Heart left ventricle (tissue), 16 donors: ENCODE measurements at places on chromosomes 2 and 18.
A peak's percentile ranks its signal among the peaks of the same experiment; 100 is the strongest.

DNA sequence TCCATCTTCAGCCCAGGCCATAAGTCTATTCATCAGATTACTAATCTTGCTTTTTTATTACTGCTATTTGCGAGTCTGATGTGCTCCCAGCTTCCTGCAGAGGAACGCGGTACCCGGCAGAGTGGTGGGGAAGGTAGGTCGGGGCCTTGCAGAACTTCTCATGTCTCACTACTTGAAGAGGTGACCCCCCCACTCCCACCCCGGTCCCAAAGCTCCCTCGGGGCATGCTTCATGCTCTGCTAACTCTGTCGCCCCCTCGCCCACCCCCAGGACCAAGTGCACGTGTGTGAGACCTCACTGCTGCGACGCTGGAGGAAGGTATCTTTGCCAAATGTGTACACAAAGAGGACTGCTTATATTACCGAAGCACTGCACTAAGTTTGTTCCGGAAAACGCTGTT, 129.4 kb upstream of the RAB12 start:
- no peaks in the 10 kb centered on the region for H3K4me1 ChIP-seq
- H3K36me3 ChIP-seq, result no peaks in the 10 kb centered on the region
- no peaks in the 10 kb centered on the region for H3K27me3 ChIP-seq

GRCh38 chr18:57209713-57210106, 62.8 kb downstream of the BOD1L2 start:
- no peak overlapping the region for H3K27ac ChIP-seq
- DNase-seq, result no peak
- H3K27me3 ChIP-seq, result peaks cover 23% of the 10 kb centered on the region
- no peaks in the 10 kb centered on the region for H3K36me3 ChIP-seq
- peaks cover 10% of the 10 kb centered on the region for H3K4me1 ChIP-seq

- no peak overlapping the region for H3K4me3 ChIP-seq
- DNase-seq, result no peak
- peaks cover 2% of the 10 kb centered on the region for H3K4me1 ChIP-seq
- H3K27ac ChIP-seq, result no peak overlapping the region
These were observed 61.7 kb downstream of the BOLA3 start for GRCh38 chr2:74086021-74086420.

DNA sequence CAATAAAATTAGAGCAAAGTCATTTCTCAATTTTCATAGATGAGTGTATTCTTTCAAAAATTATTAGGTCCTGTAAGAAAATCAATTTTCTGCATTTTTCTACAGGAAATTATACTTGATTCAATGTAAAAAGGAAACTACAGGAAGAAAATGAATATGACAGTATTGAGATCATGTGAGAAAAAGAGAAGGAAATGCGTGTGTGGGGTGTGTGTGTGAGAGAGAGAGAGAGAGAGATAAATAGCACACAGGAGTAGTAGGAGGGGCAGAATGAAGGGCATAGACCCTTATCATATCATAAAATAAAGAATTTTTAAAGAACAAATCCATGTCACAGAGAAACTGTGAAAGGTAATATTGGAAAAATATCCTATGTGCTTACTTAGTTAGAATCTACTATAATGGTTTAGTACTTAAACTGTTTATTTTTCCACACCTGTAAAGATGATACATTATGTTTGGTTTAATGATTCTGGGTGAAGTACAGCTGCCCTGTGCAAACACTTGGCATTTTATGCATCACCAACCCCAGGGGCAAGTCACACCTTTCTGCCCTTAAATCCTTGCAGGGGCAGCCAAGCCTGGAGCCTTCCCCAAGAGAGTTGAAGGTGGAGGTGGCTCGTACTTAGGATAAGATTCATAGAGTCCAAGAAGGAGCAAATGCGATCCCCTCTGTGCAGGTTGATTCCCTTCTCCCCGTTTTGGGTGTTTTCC, 276.4 kb downstream of the TGIF1 start:
- H3K4me3 ChIP-seq, result no peak overlapping the region
- H3K4me1 ChIP-seq, result peaks cover 4% of the 10 kb centered on the region
- H3K27ac ChIP-seq, result no peak overlapping the region
- H3K27me3 ChIP-seq, result no peaks in the 10 kb centered on the region
- H3K36me3 ChIP-seq, result no peaks in the 10 kb centered on the region

DNA sequence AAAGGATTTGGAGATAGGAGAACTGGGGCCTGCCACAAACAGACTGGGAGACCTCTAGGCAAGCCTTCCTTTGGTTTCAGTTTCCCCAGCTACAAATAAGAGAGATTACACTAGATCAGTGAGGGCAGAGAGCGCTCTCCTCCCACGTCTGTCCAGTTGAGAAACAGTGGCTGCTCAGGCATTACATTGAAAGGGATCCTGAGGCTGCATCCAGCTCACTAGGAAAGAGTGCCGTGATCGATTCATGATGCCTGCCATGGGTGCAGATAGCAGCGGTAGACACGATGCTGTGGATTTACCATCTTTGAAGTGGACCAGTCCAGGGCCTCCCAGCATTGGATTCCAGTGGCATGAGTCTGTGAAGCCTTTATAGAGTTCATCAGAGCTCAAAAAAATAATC, 62.6 kb downstream of the EN1 start:
- no peak overlapping the region for H3K27ac ChIP-seq
- DNase-seq, result no peak
- peaks cover 7% of the 10 kb centered on the region for H3K27me3 ChIP-seq

- no peaks in the 10 kb centered on the region for H3K36me3 ChIP-seq
- no peak overlapping the region for H3K4me3 ChIP-seq
- peaks cover 27% of the 10 kb centered on the region for H3K4me1 ChIP-seq
- H3K27ac ChIP-seq, result peak overlapping the region; percentile 39
- DNase-seq, result no peak
These were observed 38.0 kb upstream of the EPAS1 start for GRCh38 chr2:46258937-46259776.

GRCh38 chr2:11248-11941, 34.9 kb downstream of the FAM110C start:
- H3K27me3 ChIP-seq, result no peaks in the 10 kb centered on the region
- H3K4me3 ChIP-seq, result no peak overlapping the region
- H3K36me3 ChIP-seq, result no peaks in the 10 kb centered on the region

GRCh38 chr2:239167766-239168444, 232.9 kb downstream of the HDAC4 start:
- H3K36me3 ChIP-seq, result peaks cover 12% of the 10 kb centered on the region
- H3K27me3 ChIP-seq, result no peaks in the 10 kb centered on the region
- H3K4me1 ChIP-seq, result peaks cover 12% of the 10 kb centered on the region
- no peak overlapping the region for H3K4me3 ChIP-seq
- DNase-seq, result peak; percentile 4

DNA sequence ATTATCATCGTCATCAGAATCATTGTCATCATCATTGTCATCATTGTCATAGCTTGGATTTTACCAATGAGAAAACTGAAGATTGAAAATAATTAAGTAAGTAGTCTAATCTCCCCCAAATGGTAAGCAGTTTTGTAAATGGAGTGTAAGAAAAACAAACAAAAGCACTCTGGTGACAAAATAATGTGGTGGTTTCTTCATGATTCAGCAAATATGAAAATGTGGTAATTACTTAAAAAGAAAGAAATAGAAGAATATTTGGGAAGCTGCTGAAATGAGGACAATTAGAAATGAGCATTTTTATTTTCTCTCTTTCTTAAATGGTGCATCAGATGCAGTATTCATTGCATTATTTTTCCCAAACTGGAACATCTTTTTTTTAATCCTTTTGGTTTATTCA, 514.4 kb downstream of the DCDC2C start:
- no peaks in the 10 kb centered on the region for H3K36me3 ChIP-seq
- DNase-seq, result no peak
- no peaks in the 10 kb centered on the region for H3K27me3 ChIP-seq
- H3K4me1 ChIP-seq, result no peaks in the 10 kb centered on the region

DNA sequence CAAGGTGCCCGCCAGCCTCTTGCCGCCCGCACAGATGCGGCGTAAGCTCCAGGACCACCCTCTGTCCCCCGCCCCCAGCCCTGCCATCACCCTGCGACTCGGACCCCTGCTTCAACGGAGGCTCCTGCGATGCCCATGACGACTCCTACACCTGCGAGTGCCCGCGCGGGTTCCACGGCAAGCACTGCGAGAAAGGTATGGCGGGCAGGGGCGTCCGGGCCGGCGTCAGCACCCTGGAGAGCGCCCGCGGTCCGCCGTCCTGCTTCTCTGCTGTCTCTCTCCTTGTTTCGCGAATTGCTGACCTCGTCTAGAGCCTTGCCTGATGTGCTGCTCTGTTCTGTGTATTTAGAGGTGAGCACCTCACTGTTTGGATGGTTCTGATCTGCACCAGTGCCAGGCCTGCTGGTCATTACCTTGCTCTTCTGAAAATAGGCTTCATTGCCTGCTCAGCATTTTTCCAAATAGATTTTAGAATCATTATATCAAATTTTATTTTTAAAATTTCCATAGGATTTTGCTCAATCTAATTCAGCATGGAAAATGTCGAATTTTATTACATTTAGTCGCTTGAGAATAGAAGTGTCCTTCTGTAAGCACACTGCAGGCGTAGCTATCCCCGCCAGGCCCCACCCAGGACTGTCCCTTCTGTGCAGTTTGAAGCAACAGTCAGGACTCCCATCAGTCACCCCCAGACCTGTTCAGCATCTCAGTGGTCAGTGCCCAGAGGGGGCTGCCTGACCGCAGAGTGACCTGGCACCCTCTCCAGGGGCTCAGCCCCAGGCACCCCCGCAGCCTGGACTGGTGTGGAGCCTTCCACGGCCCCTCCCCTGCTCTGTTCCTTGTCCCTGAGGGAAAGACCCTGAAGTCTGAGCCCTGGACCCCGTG, 51.6 kb downstream of the SNED1 start:
- no peaks in the 10 kb centered on the region for H3K4me1 ChIP-seq
- H3K4me3 ChIP-seq, result no peak overlapping the region
- H3K27me3 ChIP-seq, result no peaks in the 10 kb centered on the region
- no peaks in the 10 kb centered on the region for H3K36me3 ChIP-seq

- no peaks in the 10 kb centered on the region for H3K27me3 ChIP-seq
- H3K4me1 ChIP-seq, result no peaks in the 10 kb centered on the region
- no peak overlapping the region for H3K27ac ChIP-seq
These were observed 26.1 kb downstream of the DGUOK start for GRCh38 chr2:73952499-73953446.

DNA sequence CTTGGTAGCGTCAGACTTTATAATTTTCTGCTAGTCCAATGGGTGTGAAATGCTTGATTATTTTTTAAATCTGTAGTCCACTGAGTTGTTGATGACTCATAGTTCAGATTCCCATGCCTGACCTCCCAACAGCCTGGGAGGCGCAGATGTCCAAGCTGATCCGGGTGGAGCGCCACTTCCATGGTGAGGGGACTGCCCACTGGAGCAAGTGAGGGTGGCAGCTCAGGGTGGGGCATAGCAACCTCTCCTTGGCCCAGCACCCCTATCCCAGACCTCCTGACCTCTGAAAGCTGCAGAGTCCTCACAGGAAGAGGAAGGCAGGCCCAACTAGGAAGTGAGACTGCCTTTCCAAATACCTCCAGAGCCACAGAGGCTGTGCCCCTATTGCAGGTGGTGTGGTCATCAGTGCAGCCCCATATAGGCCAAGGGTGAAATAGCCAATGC, 4.4 kb downstream of the MAL start:
- no peaks in the 10 kb centered on the region for H3K36me3 ChIP-seq
- H3K4me1 ChIP-seq, result no peaks in the 10 kb centered on the region
- no peak overlapping the region for H3K4me3 ChIP-seq
- H3K27ac ChIP-seq, result no peak overlapping the region
